Activated CD8-positive, alpha-beta T cell treated with anti-CD3 and anti-CD28 coated beads for 36 hours (primary cell): ENCODE measurements at places on chromosomes 3 and 15.
A peak's percentile ranks its signal among the peaks of the same experiment; 100 is the strongest.

- no peak for DNase-seq
Measured at GRCh38 chr3:38115645-38116427, 21.1 kb downstream of the ACAA1 start.

- no peak for DNase-seq
Measured at GRCh38 chr3:127908951-127909350, 6.1 kb upstream of the KBTBD12 start.

DNA sequence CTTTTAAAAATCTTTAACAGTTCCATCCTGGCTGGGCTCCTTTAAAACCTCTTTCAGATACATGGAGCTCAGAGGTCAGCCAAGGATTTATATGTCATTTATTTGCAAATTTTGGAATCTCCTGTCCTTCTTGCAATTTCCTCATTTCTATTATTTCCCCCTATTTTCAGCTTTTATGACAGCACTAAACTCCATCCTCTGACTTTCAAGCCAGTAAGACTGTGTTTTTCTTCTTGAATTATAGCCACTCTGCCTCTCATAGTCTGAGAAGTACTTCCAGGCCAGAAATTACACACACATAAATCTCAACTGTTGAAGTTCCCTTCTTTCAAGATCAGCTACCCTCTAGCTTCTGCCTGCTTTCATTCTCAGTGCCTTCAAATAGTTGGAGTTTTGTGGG lies 73.2 kb downstream of the IQCH start:
- no peak for DNase-seq

DNA sequence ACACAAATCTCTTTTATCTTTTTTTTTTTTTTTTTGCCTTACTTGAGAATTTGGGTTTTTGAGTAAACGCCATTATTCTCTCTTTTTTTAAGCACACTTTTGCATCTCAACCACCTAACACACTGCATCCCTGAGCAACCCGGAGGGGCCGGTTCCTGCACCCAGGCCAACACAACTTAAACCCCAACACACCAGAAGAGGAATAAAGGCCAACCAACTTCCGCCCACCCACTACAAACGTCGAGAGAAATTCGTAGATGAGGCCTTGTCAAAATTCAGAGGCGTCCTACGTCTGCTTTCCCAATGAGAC lies 389 bp upstream of the CCNB2 start:
- no peak for DNase-seq

GRCh38 chr15:74978503-74978902 lies 16.9 kb upstream of the SCAMP5 start:
- DNase-seq, result peak; percentile 82
